ENCODE measurements at places on chromosomes 7 and 10. TPM values are rescaled to one million over a fixed set of nuclear protein-coding genes. Genes with fewer than 3 reads are reported as not detected.
A peak's percentile ranks its signal among the peaks of the same experiment; 100 is the strongest.

DNA sequence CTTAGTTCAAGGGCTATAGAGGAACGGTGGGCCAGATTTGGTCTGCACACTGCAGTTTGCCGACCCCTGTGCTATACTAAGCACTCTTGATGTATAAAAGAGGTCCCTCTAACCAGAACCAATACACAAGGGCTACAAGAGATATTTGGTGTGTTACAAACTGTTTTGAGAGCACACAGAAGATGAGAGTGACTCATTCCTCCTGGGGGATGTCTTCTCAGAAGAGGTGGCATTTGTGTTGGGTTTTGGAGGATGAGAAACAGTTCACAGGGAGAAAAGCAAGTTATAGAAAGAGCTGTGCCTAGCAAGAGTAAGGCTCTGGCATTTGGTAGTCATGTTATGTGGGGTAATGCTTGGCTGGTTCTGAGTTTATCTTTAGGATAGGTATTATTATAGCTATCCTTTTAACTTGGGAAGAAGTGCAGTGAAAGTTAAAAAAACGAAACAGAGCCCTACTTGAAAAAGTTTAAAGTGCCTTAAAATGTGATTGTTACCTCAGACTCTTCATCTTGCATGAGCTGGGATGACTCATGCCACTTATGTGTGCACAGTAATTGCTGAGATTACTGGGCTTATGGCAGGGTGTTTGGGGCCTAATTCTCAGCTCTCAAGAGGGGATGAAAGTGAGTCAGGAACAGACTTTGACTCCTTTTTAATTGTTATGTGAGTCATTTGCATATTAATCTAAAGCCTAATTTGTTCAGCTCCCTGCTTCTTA, 160.4 kb downstream of the KIF20B start:
- no peaks in the 10 kb centered on the region for H3K27me3 ChIP-seq
- H3K36me3 ChIP-seq = no peaks in the 10 kb centered on the region
- no peak for DNase-seq
- H3K4me3 ChIP-seq = no peak overlapping the region

DNA sequence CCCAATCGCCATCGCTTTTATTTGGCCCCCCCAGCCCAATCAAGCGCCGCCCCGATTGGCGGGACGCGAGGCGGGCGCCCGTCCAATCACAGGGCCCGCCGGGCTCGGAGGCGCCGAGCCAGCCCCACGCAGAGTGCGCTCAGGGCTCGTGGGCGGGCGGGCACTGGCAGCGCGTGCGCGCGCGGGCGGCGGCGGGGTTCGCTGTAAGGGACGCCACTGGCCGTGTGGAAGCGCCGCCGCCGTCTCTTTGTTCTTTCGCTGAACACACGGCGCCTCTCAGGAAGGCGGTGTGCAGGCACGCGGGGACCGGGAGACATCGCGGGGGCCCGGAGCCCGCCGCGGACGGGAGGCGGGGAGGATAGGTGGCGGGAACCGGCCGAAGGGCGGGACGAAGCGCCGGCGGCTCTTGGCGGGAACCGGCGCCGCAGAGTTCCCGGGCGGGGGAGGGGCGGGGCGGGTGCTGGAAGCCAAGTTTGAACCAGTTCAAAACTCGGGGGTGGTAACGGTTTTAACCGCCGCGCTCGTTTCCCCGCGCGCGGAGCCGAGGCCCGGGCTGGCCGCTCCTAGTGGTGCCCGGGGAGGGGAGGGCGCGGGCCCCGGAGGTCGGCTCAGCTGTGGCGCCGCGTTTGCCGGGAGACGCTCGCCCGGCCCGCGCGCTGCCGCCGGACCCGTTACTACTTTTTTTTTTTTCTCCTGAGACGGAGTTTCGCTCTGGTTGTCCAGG, 370 bp upstream of the EZH2 start:
- H3K27ac ChIP-seq = peak overlapping the region; percentile 68
- H3K4me3 ChIP-seq = peak overlapping the region; percentile 87
- no peaks in the 10 kb centered on the region for H3K36me3 ChIP-seq
- H3K27me3 ChIP-seq = no peaks in the 10 kb centered on the region
- peaks cover 33% of the 10 kb centered on the region for H3K4me1 ChIP-seq

- no peak overlapping the region for H3K27ac ChIP-seq
- H3K4me3 ChIP-seq = no peak overlapping the region
- no peaks in the 10 kb centered on the region for H3K27me3 ChIP-seq
- H3K36me3 ChIP-seq = no peaks in the 10 kb centered on the region
- no peak for DNase-seq
These were observed 44.9 kb upstream of the SHH start for GRCh38 chr7:155857141-155857540.

GRCh38 chr10:113045147-113046055, 95.4 kb downstream of the TCF7L2 start:
- H3K4me1 ChIP-seq = no peaks in the 10 kb centered on the region
- H3K4me3 ChIP-seq = no peak overlapping the region
- DNase-seq = no peak
- no peaks in the 10 kb centered on the region for H3K27me3 ChIP-seq
- H3K36me3 ChIP-seq = no peaks in the 10 kb centered on the region

DNA sequence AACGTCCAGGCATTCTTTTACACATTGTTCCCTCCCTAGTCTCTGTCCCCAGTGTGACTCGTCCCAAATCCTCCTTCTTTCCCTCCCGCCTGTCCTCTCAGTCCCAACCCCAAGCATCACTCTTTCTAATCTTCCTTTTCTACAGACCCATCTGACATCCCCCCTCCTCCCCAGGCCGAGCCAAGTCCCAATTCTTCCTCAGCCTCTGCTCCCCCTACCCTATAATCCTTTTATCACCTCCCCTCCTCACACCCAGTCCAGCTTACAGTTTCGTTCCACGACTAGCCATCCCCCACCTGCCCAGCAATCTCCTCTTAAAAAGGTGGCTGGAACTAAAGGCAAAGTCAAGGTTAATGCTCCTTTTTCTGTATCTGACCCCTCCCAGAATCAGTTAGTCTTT, 95.1 kb downstream of the MACC1 start:
- H3K4me1 ChIP-seq = no peaks in the 10 kb centered on the region
- H3K4me3 ChIP-seq = no peak overlapping the region
- no peaks in the 10 kb centered on the region for H3K36me3 ChIP-seq
- DNase-seq = no peak

GRCh38 chr7:155950898-155951553, 138.8 kb upstream of the SHH start:
- H3K4me1 ChIP-seq = no peaks in the 10 kb centered on the region
- no peak overlapping the region for H3K27ac ChIP-seq
- no peaks in the 10 kb centered on the region for H3K27me3 ChIP-seq
- H3K36me3 ChIP-seq = no peaks in the 10 kb centered on the region
- no peak for DNase-seq

DNA sequence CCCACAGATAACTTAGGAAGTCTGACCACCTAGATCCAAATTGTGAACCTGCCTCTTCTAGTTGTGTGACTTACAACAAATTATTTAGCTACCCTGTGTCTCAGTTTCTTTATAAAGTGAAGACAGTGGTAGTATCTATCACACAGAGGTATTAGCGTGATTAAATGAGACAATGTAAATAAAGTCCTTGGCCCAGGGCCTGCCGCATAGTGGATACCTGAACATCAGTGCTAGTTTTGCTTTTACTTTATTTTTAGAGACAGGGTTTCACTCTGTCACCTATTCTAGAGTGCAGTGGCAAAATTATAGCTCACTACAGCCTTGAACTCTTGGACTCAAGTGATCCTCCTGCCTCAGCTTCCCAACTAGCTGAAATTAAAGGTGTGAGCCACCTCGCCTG, 177.1 kb downstream of the CDK14 start:
- H3K4me3 ChIP-seq = no peak overlapping the region
- H3K36me3 ChIP-seq = peaks cover 36% of the 10 kb centered on the region
- H3K27ac ChIP-seq = peak overlapping the region; percentile 91
- DNase-seq = peak; percentile 44

- H3K36me3 ChIP-seq = no peaks in the 10 kb centered on the region
- no peaks in the 10 kb centered on the region for H3K4me1 ChIP-seq
- H3K27me3 ChIP-seq = no peaks in the 10 kb centered on the region
- DNase-seq = no peak
- H3K4me3 ChIP-seq = no peak overlapping the region
These were observed 112.2 kb downstream of the MYL10 start for GRCh38 chr7:101516851-101517250.

- no peak overlapping the region for H3K4me3 ChIP-seq
- H3K36me3 ChIP-seq = no peaks in the 10 kb centered on the region
- no peak overlapping the region for H3K27ac ChIP-seq
- no peak for DNase-seq
These were observed 154.6 kb downstream of the ZNF438 start for GRCh38 chr10:30877111-30877510.

DNA sequence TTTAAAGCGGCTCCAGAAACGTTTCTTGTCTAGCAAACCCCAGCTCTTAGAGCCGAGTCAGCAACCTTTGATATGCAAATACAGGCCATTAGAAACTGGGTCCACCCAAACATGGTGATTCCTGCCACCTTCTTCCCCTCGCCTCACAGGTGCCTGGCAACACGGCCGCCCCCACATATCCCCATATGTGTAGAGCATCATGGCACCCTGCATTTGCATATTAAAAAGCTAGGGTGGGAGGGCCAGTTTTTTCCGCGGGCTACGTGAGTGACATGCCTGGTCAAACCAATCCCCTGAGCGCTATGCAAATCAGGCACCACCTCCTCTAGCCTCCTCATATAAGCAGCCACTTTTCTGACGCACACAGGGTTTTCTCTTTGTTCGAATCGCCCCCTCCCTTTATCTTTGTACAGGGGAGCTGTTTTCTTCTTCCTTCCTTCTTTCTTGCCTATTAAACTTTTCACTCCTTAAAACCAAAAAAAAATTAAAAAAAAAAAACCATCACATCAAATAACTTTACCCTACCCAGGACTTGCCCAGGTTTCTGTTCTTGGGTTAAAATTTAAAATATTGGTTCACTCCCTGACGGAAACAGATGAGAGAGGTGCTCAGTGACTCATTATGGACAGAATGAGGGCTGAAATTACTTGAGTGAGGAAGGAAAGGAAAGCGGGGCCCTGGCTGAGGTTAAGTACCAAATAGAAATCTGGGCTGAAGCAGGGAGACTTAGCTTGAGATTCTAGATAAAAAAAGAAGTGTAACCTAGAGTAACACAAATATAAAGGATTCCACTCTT, 59.8 kb downstream of the COA1 start:
- no peak overlapping the region for H3K4me3 ChIP-seq
- no peaks in the 10 kb centered on the region for H3K27me3 ChIP-seq
- peaks cover 41% of the 10 kb centered on the region for H3K4me1 ChIP-seq
- no peak overlapping the region for H3K27ac ChIP-seq
- no peak for DNase-seq

DNA sequence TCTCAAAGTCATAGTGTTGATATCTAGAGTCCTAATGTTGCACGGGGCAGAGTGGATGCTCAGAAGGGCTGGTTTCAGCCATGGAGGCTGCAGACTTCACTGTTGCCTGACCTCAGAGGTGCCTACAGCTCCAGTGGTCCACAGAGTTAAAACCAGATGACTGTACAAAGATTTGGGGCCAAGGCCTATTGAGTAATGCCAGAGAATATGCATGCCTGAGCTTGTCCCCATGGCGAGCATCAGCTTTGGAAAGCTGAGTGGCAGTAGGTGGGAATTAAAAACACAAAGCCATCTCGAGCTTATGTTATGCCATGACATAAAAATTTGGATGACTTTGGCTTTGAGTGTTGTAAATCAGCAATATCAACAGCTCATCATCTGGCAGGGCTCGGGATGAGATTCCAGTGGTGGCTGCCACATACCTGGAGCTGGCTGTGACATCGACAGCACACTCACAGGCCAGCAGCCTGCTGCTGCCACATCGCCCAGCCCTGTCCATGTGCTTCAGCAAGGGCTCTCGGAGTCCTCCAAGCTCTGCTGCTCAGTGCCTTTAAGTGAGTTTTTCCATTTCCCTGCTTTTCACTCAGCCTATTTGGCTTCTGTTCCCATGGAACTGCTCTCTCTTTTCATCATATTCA, 379.6 kb downstream of the TNS3 start:
- no peaks in the 10 kb centered on the region for H3K4me1 ChIP-seq
- no peaks in the 10 kb centered on the region for H3K36me3 ChIP-seq
- no peaks in the 10 kb centered on the region for H3K27me3 ChIP-seq
- H3K27ac ChIP-seq = no peak overlapping the region
- DNase-seq = no peak

The ADIRF gene
- total RNA-seq = not detected

The OR6V1 gene
- not detected for total RNA-seq

The CALCR gene
- not detected for total RNA-seq

The RASA4B gene
- total RNA-seq = 5.6 TPM

The ABCB1 gene
- not detected for total RNA-seq

The TRPV6 gene
- total RNA-seq = 0.07 TPM

The MARVELD1 gene
- not detected for total RNA-seq
